ENCODE measurements at places on chromosomes 13 and 19. TPM values are rescaled to one million over a fixed set of nuclear protein-coding genes. Genes with fewer than 3 reads are reported as not detected.

DNA sequence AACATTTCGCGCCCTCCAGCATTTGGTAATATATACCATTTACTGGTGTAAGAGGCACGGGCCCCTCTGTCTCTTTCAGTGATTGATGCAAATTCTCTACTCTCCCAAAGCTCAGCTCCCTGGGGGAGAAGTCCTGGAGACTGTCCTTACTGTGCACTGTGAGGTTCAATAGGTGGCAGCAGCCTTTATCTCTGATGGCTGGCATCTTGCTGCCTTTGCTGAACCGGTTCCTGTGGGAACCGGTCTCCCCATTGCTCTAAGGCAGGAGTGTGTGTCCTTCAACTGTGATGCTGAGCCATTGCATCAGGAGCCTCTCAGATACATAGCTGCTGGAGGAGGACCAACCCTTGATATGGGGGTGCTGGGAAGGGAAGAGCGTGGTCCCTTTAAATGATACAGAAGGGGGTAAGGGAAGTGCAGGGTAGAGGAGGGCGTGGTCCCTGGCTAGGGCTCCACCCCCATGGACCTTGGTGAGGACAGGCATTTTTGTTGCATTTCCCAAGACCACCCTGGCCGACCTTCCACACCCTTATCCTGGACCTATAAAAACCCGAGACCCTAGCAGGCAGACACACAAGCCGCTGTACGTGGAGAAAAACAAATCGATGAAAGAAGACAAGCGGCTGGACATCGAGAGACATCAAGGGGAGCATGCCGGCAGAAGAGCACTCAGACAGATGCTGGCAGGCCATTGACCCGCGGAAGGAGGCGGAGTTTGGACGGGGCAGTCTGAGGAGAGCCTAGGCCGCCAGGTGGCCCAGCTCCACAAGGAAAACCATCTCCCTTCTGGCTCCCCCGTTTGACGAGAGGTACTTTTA lies 41.1 kb upstream of the GTF3A start:
- peak; percentile 56 for DNase-seq

DNA sequence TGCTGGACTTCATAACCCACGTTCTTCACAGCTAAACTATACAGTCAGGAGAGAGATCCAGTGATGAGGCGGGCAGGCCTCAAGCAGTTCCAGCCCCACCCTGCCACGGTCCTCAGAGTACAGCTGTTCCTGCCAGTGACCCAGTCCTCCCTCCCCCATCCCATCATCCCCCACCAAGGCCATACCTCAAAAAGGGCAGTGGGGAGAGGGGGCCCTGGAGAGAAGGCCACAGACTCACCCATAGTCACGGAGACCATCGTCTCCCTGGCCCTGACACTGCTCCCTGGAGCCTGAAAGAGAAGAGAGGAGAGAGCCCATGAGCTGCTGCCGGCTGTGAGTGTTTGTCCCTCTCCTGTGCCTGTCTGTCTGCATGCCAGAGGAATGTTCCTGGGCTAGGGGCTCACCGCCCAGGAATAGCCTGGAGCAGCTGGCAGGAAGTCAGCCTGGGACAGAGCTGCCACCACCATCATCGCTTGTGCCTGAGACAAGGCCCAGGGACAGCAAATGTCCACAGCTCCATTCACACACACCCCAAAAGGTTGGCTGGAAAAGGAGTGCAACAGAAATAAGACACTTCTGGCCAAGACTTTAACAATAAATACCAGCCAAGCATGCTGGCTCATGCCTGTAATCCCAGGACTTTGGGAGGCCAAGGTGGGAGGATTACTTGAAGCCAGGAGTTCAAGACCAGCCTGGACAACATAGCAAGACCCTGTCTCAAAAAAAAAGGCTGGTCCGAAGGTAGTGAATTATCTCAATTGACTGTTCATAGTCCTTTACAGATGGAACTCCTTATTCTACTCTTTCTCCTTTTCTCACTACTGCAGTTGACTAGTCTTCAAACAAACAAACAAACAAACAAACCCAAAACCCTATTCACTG lies 6.4 kb downstream of the C19orf47 start:
- no peak for DNase-seq

GJA3 gene
- 0.03 TPM for total RNA-seq

HCST gene
- 2.4 TPM for total RNA-seq

CFD gene
- total RNA-seq = 1.5 TPM

NMRK2 gene
- 59.4 TPM for total RNA-seq

GRCh38 chr13:106182404-106182803 lies 353.1 kb downstream of the EFNB2 start:
- no peak for DNase-seq

DNA sequence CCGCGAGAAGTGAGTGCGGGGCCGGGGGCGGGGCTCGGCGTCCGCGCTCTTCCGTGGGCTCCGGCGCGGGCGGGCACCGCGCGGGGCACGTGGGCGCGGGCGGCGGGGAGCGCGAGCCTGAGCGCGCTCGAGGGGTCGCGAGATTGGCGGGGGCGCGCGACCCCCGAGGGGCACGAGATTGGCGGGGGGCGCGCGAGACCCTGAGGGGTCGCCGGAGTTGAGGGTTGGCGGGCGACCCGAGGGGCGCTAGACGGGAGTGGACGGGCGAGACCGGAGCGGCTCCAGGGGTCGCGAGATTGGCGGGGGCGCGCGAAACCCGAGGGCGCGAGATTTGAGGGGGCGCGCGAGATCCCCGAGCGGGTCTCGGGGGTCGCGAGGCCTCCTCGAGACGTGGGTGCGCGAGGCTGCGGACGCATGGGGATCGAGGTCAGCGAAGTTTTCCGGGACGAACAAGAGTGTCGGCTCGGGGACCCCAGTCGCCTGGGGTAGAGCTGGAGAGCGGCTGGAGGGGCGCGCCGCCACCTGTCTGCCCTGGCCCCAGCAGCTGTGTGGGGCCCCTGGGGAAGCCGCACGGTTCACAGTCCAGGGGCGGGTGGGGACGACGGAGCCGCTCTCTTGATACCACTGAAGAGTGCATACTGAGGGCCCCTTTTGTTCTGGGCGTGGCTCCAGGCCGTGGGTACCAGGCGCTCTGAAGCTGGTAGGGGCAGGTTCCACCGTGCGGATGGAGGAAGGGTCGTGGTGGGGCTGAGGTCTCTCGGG lies 682 bp downstream of the SSBP4 start:
- DNase-seq = peak; percentile 88

DNA sequence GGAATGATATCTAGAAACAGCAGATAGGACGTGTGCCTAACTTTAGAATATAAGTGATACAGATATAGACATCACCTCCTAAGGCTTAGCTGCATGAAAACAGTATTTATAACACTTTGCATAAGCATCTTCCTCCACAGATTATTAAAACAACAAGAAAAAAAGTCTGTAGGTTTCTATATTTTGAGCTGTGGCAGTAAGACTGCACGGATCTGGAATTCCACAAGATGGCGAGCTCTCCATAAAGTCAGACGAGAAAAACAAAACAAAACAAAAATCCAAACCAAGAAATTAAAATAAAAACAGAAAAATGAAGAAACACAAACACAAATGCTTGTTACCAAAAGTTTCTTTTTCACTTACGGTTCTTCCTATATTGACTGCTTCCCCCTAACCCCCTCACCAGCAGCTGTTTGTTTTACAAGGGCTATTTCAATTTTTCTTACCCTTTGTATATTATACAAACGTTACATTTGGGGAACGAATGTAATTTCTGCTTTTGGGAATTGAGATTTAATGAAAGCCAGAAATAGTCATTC lies 285.8 kb downstream of the MYO16 start:
- DNase-seq = no peak

TTC9B gene
- not detected for total RNA-seq

FXYD3 gene
- not detected for total RNA-seq

GRCh38 chr19:49231804-49232203 lies 74.2 kb downstream of the TRPM4 start:
- DNase-seq = no peak

- DNase-seq = peak; percentile 83
Observed at GRCh38 chr19:41223431-41224234, 4.6 kb downstream of the AXL start.

BCAM gene
- total RNA-seq = 24.2 TPM

GRCh38 chr13:23518231-23518630 lies 52.0 kb upstream of the TNFRSF19 start:
- DNase-seq = no peak

KISS1R gene
- total RNA-seq = 1.4 TPM

ZDHHC20 gene
- total RNA-seq = 56.6 TPM

IGFL2 gene
- total RNA-seq = 0.17 TPM

TPTE2 gene
- total RNA-seq = not detected

AMER2 gene
- 0.17 TPM for total RNA-seq

Data from H7 (cell line).